ENCODE measurements at places on chromosomes 13 and 19.

DNA sequence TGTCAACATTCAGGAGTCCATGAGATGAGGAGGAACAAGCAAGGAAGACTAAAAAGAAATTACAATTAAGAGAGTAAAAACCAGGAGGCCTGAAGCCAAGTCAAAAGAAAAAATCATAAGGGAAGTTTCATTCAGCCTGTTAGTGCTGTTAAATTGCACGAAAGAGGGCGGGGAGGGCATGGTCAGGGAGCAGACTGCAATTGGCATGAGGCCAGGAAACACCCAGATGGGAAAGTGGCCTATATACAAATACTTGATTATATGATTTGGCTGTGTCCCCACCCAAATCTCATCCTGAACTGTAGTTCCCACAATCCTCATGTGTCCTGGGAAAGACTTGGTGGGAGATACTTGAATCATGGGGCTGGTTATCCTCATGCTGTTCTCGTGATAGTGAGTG, 43.9 kb downstream of the TNFSF13B start:
- DNase-seq, result no peak

DNA sequence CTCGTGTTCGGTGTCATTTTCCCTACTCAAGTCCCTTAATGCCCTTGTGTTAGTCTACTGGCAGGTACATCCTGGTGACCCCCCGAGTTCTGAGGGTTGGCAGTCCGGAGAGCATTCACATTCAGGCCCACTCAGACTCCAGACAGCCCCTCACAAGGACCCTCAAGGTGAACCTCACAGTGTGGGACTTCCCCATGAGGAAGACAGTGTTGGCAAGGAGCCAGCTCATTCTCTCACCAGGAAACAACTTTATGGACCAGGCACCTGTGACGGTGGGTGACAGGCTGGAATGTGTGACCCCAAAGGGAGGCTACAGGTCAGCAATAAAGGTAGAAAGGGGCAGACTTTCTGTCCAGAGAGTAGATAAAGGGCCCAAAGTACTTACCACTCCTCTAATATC, 24.5 kb downstream of the RDH8 start:
- no peak for DNase-seq

- peak; percentile 13 for DNase-seq
These were observed 36.5 kb downstream of the B3GLCT start for GRCh38 chr13:31236211-31236786.

DNA sequence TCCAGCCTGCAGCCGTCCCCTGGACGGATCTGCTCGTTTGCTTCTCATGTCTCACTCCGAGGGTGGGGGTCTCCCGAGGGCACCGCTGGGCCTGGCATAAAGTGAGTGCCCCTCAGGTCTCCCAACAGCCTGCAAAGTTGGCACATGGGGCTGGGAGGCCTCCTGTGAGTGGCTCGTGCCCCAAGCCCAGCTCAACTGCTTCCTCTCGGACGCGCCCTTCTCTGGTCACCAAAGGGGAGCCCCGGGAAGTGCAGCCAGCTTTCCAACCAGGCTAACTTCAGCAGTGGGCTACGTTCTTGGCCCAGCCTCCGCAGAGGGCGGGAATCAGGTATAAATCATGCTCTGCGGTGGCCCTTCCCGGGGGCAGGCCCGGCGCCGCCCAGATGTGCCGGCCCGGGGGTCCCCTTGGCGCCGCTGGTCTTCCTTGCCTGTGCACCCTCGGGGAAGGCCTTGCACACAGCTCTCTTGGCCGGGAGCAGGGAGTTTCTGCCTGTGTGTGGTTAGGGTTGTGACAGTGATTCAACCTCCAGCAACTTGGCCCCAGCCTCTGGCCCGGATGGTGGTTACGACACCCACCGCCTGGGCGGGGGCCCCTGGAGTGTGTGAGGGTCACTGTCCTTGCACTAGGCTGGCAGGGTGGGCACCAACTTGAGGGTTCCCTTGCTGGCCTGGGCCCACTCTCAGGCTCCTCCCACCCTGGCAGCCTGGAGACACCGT, 20.7 kb downstream of the CEBPG start:
- DNase-seq, result peak; percentile 41

- peak; percentile 81 for DNase-seq
These were observed 4.1 kb downstream of the IER2 start for GRCh38 chr19:13154241-13154778.

- DNase-seq, result no peak
These were observed 5.5 kb downstream of the WDFY2 start for GRCh38 chr13:51589793-51590192.

DNA sequence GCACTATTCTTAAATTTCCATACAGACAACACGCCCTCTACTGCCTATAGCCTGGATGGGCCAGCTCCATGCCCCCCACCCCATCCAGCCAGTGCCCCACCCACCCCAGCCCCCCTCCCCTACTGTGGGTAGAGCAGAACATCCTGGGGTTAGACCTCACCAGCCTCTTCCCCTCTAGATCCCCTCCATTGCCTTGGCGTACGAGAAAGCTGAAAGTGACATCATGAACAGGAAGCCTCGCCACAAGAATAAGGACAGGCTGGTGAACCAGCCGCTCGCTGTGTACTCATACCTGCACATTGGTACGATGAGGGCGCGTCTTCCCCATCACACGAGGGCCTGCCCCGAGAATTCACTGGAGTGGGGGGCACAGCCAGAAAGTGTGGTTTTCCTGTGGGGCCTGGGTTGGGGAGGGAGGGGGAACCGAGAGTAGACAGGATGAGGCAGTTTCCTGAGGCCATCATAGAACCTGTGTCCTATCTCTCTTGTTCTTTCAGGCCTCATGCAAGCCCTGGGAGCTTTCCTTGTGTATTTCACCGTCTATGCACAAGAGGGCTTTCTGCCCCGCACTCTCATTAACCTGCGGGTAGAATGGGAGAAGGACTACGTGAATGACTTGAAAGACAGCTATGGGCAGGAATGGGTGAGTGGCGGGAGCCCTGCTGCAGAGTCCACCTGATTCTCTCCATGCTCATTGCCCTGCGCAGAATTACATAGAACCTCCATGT, 29.1 kb downstream of the ATP12A start:
- DNase-seq, result no peak

GRCh38 chr13:76607866-76608265, 278.3 kb downstream of the KCTD12 start:
- no peak for DNase-seq

GRCh38 chr19:4016903-4017638, 9.5 kb downstream of the PIAS4 start:
- DNase-seq, result no peak

DNA sequence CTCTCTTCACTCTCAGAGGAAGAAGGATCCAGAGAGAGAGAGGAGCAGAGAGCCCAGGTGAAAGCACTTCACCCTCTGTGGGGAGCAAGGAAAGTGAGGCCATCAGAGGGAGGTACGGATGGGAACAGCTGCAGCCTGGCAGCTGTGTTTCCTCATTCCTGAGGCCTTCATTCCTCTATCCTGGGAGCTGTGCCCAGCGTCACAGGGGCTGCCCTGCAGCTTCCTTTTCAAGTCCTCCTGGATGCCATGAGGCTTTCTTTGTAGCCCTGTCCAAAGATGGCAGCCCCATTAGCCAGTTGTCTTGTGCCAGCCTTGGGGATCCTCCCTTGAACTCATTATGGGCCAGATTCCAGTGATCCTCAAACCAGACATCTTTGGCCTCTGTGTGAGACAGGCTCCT, 76.8 kb upstream of the PCDH8 start:
- DNase-seq, result no peak

DNA sequence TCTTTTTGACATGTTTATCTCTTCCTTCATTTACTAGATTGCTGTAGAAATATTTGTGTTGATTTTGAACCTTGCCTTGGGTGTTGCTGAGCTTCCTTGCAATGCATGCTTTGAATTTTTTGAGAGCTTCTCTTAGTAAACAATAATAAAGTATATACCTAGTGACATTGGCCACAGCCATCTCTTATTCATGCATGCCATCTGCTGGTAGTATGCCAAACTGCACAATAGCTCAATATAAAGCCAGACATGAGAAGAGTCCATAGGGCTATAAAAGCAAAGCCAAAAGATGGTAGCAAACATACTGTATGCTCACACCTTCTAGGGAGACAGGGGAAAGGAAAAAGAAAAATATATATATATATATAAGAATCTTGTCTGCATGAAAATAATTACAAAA, 18.9 kb upstream of the ZSCAN5A start:
- peak; percentile 88 for DNase-seq

GRCh38 chr19:51803519-51803918, 8.6 kb downstream of the FPR3 start:
- DNase-seq, result no peak

GRCh38 chr19:40954573-40954972, 36.5 kb upstream of the CYP2B6 start:
- no peak for DNase-seq

DNA sequence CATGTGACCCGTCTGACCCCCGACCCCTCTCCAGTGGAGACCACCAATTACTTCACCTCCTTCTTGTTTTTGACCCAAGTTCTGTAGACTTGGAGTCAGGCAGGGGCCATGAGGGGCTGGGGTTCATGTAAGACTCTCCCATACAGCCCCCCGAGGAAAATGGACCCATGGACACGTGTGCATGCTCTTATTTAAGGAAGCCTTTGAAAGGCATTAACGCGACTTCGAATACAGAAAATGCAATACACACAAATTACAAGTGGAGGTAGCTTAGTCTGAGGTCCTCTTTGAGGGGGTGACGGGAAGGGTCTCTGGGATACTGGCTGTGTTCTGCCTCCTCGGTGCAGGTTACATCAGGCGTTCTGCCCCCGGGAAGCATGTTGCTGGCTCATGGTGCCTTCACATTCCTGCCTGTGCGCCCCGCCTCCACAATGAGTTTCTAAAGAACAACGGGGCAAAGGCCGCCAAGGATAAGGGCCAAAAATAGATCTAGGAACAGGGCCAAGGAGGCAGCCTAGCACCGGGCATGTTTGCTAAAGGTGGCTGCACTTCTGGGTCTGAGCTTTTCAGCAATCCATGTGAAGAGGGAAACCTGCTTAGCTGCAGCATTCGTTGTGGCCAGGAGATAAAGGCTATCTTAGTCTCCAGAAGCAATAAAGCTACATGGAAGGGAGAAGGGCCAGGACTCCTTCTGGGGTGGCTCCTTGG, 54.5 kb downstream of the RAB20 start:
- DNase-seq, result no peak

GRCh38 chr19:10979951-10980381, 19.1 kb downstream of the SMARCA4 start:
- DNase-seq, result no peak

DNA sequence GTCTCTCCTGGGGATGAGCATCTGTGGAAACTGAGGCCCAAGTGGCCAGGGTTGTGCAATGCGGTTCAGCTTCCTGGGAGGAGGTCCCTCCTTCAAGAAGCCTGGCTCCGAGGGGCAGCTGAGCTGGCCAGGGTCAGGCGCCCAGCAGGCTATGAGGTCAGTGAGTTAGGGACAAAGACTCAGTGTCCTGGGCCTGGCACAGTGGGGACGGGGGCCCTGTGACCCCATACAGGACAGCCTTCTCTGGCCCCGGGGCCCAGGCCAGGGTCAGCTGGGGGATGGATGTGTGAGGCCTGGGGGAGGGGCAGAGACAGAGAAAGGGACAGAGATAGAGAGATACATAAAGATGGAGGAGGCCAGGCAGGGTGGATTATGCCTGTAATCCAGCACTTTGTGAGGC, 3.0 kb upstream of the IL12RB1 start:
- DNase-seq, result no peak

DNA sequence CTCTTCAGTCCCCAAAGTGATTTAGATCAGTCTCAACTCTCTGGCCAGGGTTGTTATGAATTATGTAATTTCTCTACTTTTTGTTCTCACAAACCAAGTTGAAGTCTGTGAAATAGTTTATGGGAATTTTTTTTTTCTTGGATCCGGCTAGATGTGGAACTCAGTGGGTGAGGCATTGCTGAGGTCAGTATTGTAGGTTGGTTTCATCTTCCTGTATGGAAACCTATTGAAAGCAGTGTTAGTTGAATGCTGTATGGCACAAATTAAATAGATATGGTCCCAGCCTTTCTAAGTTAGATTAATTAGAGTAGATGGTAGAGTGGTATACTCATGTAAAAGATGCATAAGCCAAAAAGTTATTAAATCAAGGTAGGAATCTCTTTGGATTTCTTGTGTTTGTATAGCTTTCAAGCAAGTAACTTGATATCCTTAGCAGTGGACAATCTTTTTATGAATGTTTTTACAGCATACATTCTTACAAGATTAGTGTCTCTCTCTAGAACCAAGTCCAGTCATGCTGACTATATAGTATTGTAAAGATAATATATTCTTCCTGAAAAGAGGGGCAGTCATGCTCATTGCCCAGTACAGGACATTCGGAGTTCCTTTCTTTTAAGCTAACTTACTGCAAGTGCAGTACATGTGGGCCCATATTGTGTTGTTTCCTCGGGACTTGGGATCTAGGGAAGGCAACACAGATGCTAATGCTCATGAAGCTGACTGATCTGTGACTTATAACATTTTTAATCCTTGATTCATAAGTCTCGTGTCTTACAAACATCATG, 2541.1 kb downstream of the PCDH9 start:
- no peak for DNase-seq

DNA sequence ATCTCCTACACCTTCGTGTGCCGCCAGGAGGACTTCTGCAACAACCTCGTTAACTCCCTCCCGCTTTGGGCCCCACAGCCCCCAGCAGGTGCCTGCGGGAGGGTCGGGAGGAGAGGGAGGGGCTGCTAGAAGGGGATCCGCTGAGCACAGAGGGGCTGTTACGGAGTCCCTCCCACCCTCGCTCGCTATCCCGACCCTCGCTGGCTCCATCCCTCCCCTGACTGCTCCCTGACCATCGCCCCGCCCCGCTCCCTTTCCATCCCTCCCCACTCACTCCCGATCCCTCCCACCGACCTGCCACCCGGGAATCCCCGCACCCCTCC, 780 bp downstream of the CD177 start:
- no peak for DNase-seq

- no peak for DNase-seq
These were observed 31.6 kb upstream of the ZNRF4 start for GRCh38 chr19:5423567-5424125.

DNA sequence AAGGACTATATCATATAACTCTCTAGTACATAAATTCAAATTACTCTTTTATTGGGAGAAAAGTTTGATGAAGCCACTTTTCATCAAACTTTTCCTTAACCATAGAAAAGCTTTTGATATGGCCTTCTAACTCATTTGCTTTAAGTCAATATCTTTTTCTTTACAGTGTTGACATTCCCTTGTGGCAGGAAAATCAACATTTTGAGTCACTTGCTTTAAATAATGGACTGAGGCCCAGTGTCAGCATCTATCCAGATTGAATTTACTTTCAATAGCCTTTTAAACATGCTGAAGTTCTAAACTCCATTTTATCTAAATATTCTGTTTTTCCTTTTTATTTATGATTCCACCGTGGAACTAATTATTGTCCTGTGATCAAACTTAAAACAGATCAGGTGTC, 62.7 kb downstream of the PCDH9 start:
- no peak for DNase-seq

GRCh38 chr13:105929505-105929904, 606.0 kb downstream of the EFNB2 start:
- peak; percentile 40 for DNase-seq

GRCh38 chr13:111319998-111320911, at the start of gene TEX29:
TEX29 (plus strand) TSS chr13:111320642; CDS start chr13:111320891, 249 bp downstream.
- peak; percentile 18 for DNase-seq

- no peak for DNase-seq
These were observed 81.7 kb upstream of the KLHL1 start for GRCh38 chr13:70189981-70190380.
